GM12878 (cell line): ENCODE measurements at places on chromosomes 5 and 9. TPM values are rescaled to one million over a fixed set of nuclear protein-coding genes. Genes with fewer than 3 reads are reported as not detected.

GRCh38 chr9:116436121-116436520 lies 251.0 kb upstream of the TRIM32 start:
- no peaks in the 10 kb centered on the region for H3K36me3 ChIP-seq
- H3K4me1 ChIP-seq = no peaks in the 10 kb centered on the region
- no peak overlapping the region for H3K27ac ChIP-seq
- DNase-seq = no peak
- no peak overlapping the region for H3K4me3 ChIP-seq

- no peaks in the 10 kb centered on the region; the same call in 1 of the 2 replicates for H3K27me3 ChIP-seq
- H3K27ac ChIP-seq = no peak overlapping the region
- no peak overlapping the region for H3K4me3 ChIP-seq
- H3K4me1 ChIP-seq = no peaks in the 10 kb centered on the region
Measured at GRCh38 chr5:113119246-113119924, 142.8 kb downstream of the DCP2 start.

BAAT gene
- 0.16 and 0.26 TPM in 2 replicates for total RNA-seq

GRCh38 chr9:76793784-76794431 lies 29.7 kb downstream of the PCA3 start:
- no peak overlapping the region for H3K4me3 ChIP-seq
- no peaks in the 10 kb centered on the region for H3K4me1 ChIP-seq
- DNase-seq = no peak

- no peak overlapping the region for H3K27ac ChIP-seq
- H3K36me3 ChIP-seq = no peaks in the 10 kb centered on the region
- H3K4me1 ChIP-seq = no peaks in the 10 kb centered on the region
- no peak for DNase-seq
- H3K27me3 ChIP-seq = no peaks in the 10 kb centered on the region
- no peak overlapping the region for H3K4me3 ChIP-seq
Measured at GRCh38 chr9:84512493-84512892, 157.0 kb upstream of the NTRK2 start.

ISL1 gene
- not detected in 2 replicates for total RNA-seq

DNA sequence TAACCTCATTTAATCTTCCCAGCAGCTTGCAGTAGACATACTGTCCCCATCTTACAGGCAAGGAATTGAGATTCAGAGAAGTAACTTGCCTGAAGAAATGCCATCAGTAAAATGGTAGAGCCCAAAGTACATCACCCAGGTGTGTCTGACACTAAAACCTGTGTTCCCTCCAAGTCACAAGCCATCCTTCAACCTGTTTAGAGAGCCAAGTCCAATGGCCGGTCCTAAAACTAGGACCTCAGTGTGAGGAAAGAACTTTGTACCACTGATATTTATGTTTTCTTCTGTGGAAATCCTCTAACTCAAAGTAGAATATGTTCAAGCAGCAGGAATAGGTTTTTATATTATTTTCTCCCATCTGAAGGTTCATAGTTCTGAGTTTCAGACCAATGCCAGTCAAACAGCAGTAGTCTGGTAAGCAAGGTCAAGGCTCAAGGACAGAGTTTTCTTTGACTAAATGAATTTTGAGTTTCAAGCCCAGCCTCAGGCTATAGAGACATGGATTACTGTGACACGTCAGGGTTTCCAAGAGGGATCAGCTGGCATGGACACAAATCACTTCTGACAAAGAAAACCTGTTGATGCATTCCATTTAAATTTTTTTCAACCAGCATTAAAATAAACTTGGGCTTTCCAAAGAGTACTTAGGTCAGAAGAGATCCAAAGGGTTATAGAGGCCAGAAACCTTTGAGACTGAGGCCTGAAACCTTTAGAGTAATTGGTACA lies 80.9 kb upstream of the PLPP6 start:
- no peaks in the 10 kb centered on the region for H3K4me1 ChIP-seq
- no peak for DNase-seq
- H3K36me3 ChIP-seq = peaks cover 9% of the 10 kb centered on the region
- no peaks in the 10 kb centered on the region for H3K27me3 ChIP-seq

- peaks cover 20% of the 10 kb centered on the region for H3K36me3 ChIP-seq
- H3K4me3 ChIP-seq = no peak overlapping the region
- H3K27ac ChIP-seq = peak overlapping the region; percentile 98; the same call in 1 of the 2 replicates
- DNase-seq = no peak
- H3K27me3 ChIP-seq = no peaks in the 10 kb centered on the region
- H3K4me1 ChIP-seq = peaks cover 91% of the 10 kb centered on the region
Measured at GRCh38 chr5:169653091-169653490, 16.0 kb downstream of the DOCK2 start.

DNA sequence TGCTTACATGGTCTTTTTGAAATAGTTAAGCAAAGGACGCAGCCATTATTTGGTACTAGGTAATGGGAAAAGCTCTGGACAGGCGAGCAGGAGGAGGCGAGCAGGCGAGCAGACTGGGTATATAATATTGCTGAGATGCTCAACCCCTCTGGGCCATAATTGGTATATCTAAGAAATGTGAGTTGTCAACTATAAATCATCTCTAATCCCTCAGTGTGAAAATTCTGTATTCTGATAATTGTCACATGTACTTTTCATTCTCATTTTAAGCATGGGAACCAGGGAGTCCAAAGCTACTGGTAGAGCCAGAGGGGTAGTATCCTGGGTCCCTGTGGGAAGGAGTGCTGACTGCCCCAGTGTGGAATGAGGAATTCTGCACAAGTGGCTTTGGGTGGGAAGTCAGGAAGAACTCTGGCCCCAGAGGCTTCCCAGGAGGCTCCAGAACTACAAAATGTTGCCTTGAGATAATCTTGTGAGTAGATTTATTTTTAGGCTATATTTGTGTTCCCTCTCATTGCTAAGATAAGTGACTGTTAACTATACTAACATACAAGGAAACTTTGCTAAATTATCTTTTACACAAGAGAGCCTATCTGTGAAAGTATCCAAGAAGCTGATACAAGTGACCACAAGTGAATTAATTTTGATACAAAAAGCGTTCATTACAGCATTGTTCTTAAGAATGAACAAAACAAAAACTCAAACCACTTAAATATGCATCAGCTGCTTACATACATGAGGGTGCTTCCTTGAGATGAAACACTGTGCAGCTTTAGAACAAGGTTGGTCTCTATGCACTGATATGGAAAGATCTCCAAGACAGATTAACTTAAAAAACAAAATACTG lies 70.5 kb upstream of the TNFAIP8 start:
- H3K4me1 ChIP-seq = peaks cover 44% of the 10 kb centered on the region
- no peak for DNase-seq
- H3K36me3 ChIP-seq = no peaks in the 10 kb centered on the region; the same call in 1 of the 2 replicates
- no peak overlapping the region for H3K27ac ChIP-seq
- H3K27me3 ChIP-seq = no peaks in the 10 kb centered on the region

DNA sequence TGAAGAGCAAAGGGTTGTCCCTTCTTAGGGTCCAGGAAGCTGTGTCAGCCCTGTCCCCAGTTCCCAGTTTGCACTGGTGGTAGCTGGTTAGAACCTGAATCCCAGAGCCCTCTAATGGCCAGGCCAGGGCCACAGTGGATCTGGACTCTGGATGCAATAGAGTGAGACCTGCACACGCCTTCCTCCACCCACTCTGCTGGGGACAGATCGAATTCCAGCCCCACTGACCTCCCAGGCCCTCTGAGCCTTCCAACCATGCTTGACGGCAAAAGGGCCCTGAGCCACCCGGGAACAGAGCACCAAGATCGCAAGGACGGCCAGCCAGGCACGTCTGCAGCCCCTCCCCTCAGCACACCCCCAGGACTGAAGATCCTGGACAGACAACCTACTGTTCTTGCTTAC lies 23.7 kb downstream of the NAIF1 start:
- DNase-seq = no peak
- H3K4me3 ChIP-seq = no peak overlapping the region
- no peaks in the 10 kb centered on the region; the same call in 1 of the 2 replicates for H3K27me3 ChIP-seq
- no peaks in the 10 kb centered on the region for H3K4me1 ChIP-seq

DNA sequence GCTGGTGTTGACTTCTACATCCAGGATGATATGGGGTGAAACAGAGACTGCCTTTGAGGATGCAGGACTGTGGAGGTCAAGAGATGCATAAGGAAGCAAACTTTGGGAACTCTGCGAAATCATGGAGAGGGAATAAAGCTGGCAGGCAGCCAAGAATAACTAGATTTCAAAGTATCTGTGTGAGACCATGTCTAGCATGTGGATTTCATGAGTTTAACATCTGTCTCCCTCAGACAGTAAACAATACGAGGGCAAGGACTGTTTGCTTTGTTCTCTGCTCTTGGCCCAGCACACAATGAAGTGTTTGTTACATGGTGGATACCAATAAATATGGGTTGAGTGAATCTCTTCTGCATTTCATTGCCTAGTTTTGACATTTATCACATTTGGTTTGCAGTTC lies 71.3 kb downstream of the RASEF start:
- H3K4me3 ChIP-seq = no peak overlapping the region
- no peaks in the 10 kb centered on the region for H3K27me3 ChIP-seq
- no peaks in the 10 kb centered on the region for H3K4me1 ChIP-seq
- H3K27ac ChIP-seq = no peak overlapping the region
- no peak for DNase-seq
- no peaks in the 10 kb centered on the region for H3K36me3 ChIP-seq

SPRY4 gene
- total RNA-seq = 0.35 and 0.41 TPM in 2 replicates

GRCh38 chr5:1300581-1301083 lies 5.8 kb upstream of the TERT start:
- H3K27me3 ChIP-seq = no peaks in the 10 kb centered on the region
- no peak overlapping the region for H3K27ac ChIP-seq
- no peaks in the 10 kb centered on the region for H3K36me3 ChIP-seq
- no peaks in the 10 kb centered on the region for H3K4me1 ChIP-seq
